NCI-H748 treated with DMSO at 0.1 percent for 48 hours (cell line): ENCODE measurements at places on chromosomes 6 and 20.

DNA sequence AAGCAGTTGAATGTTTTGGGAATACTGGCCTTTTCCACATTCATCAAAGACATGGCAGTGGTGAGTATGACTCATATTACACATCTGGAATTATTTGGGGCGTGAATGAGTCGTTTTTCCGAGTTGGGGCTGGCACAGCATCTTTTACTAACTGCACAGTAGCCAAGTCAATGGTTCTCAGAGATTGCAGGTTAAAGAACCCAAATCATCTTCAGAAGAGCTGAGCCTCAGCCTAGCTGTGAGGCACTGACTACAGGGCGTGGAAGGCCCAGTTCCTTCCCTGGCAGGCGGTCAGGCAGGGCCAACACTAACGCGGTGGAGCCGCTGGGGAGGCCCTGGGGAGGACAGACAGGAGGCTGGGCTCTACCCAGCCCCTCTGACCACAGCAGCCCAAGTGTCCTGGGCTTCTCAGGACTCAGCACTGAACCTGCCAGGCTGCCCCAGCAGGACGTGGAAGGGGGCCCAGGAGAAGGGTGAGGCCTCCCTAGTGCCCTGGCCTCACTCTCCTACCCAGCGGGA, 20.1 kb upstream of the HELZ2 start:
- DNase-seq, result no peak

DNA sequence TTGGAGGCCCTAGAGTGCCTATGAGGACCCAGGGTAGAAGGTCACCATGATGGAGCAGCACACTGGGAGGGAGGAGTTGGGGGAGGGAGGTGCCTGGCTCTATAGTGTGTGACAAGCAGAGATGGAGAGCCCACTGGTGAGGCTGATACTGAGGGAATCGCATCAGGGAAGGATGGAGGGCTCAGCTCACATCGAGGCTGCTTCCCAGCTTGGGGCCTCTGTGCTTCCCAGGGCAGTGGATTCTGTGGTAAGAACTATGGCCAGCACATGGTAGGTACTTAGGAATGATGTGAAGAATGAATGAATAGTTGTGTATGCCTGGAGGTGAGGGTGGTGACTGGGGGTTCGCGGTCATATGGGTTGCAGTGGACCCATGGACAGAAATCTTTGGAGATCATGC, 1.3 kb upstream of the EPB41L1 start:
- DNase-seq, result no peak

GRCh38 chr6:183668-184067, 108.6 kb upstream of the DUSP22 start:
- no peak for DNase-seq

DNA sequence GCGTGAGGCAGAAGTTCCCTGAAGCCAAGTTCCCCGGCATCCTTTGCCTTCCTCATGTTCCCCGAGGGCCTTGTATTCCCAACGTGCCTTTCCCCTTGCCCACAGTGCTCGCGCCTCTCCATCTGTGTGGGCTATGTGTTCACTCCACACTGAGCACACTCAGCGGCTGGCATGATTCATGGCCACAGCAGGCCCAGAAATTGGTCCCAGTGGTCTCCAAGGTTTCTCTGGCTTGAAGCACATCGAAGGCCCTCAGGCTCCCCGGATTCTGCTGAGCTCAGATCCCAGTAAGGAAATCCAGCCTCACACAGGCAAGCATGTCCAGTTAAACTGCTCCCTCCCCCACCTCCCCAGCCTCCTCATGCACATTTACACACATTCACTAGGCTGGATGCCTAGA, 123.6 kb downstream of the ISM1 start:
- no peak for DNase-seq

DNA sequence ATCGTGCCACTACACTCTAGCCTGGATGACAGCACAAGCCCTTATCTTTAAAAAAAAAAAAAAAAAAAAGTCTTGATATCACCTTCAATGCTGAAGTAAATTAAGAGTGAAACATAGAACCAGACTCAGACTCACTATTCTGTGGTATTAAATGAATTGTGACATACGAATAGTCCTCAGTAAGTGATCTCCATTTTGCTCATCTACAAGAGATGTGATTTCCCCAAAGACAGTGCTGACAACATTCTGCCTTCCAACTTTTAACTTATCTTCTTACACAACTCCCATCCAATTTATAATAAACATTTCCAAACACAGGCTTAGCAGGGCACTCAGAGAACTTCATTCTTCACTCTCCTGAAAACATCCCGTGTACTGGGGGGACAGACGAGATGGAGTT, 8.0 kb downstream of the ZBTB24 start:
- DNase-seq, result no peak

DNA sequence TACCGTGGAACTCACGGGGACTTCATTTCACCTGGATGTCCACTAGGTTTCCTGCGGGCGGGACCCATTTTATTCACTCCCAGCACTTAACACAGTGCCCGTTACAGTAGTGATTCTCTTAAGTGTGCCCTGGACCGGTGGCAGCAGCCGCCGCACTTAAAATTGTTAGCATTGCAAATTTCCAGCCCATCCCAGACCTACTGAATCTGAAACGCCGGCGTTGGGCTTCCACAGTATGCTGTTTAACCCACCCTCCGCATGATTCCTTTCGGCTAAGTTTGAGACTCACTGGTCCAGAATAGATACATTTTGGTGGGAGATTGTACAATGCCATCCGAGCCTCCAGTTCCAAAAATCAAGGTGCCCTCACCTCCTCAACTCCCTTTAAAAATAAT, 967 bp downstream of the SMPDL3A start:
- DNase-seq, result peak; percentile 79

GRCh38 chr20:53163486-53163885, 191.3 kb downstream of the TSHZ2 start:
- DNase-seq, result no peak

GRCh38 chr6:11097476-11097875, 3.8 kb downstream of the SMIM13 start:
- DNase-seq, result no peak

GRCh38 chr6:119294984-119295383, 54.6 kb downstream of the MAN1A1 start:
- no peak for DNase-seq

DNA sequence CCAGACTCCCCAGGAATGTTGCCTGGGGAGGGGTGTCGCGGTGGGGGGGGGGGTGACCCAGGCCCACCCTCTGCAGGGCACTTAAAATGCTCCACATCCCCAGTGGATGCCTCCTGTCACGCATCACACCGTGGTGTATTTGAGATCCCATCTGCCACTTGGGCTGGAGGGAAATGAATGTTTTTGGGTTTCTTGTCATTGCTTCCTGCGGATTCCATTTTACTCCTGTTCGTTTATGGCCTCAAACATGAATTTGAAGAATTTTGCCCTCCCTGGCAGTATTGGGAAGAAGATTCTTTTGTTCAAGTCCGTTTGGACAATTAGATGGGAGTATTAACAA, 544 bp upstream of the KHDC1 start:
- no peak for DNase-seq

GRCh38 chr20:57692393-57692792, 17.4 kb downstream of the PMEPA1 start:
- DNase-seq, result no peak

DNA sequence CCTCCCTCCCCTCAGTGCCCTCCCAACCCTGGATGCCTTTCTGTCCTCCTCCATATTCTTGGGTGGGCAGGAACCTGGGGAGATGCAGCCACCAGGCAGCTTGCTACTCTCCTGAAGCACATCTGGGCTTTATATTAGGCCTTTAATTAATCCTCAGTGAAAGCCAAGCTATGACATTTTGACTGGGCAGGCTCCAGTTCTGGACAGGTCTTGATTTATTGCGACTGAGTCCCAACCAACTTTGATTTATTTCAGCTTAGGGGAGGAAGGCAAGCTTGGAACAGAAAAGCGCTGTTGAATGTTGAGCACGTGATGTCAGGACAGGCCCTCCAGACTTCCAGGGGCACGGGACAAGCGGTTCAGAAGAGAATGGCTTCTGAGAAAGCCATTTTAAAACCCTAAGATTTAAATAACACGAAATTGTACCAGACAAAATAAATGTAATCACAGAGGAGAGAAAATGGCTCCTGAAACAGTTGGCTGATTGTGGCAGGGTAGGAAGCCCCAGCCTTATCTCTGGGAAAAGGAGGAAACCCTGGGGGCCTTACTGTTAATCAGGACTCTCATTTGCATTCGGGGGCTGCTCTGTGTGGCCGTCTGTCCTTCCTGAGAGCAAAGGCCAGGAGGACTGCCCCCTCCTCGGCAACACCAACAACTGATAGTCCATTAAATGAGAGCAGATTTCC, 294.2 kb downstream of the FOXC1 start:
- DNase-seq, result no peak

DNA sequence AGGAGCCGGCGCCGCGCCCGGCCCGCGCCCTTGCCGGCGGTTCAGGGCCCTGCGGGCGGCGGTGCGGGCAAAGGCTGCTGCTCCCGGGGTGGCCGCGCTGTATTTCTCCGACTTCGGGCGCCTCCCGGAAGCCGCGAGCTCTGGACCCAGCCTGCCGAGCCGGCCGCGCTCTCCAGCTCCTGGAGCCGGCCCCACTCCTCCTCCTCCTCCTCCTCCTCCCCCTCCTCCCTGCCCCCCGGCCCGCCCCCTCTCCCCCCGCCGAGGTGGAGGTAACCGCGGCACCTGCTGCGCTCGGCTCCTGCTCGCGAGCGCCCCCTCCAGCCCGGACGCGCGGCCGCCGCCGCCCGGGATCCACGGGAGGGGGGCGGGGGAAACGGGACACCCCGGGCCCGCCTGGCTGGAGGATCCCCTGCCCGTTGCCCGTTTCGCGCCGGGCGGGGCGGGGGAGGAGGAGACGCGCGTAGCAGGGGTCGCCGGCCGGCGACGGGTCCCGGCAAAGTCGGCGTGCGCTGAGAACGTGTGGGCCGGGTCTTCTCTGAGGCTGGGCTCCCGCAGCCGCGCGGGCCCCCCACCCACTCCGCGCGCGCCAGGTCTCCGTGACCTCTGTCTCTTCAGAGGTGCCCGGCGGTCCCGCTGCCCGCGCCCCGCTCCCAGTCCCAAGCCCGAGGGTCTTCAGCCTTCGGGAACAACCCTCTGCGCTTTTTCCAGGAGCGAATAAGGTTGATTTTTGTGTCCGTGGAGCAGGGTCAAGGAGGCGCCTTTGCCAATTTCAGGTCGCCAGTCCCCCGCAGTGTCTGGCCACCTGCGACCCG, at the start of gene SLC22A23:
SLC22A23 (minus strand) TSS at position 153 of the 812 bp plus-strand sequence. CDS start 491 bp downstream, outside the sequence.
- DNase-seq, result peak; percentile 74

DNA sequence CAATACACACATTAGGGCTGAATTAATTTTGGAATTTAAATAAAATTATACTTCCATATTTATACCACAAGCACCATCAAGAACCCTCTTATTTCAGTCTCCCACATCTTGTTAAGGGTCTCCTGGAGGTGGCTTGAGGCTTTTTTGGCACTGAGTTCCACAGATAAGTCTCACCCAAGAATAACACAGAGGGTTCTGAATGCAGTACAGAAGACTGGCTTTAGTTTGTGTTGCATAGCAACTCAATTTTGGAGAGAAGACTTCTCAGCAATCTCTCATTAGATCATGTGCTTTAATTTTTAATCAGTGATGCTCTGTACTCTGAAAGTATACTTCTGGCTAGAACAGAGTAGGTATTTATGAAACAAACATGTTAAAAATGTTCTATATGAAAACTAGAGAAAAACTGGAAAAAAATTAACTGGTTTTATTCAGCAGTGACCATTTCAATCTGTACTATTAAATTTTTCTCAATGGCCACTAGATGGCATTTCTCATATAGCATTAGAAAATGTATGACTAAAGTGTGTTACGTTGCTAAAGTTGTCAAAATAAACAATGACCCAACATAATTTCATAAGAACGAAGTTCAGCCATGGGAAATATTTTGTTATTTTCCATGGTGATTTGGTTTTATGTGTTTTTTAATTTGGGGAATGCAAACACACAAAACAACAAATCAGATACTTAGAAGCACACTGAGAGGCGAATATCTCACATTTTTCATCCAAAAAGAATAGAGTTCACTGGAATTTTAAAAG, 32.7 kb upstream of the MAP7 start:
- DNase-seq, result peak; percentile 16

DNA sequence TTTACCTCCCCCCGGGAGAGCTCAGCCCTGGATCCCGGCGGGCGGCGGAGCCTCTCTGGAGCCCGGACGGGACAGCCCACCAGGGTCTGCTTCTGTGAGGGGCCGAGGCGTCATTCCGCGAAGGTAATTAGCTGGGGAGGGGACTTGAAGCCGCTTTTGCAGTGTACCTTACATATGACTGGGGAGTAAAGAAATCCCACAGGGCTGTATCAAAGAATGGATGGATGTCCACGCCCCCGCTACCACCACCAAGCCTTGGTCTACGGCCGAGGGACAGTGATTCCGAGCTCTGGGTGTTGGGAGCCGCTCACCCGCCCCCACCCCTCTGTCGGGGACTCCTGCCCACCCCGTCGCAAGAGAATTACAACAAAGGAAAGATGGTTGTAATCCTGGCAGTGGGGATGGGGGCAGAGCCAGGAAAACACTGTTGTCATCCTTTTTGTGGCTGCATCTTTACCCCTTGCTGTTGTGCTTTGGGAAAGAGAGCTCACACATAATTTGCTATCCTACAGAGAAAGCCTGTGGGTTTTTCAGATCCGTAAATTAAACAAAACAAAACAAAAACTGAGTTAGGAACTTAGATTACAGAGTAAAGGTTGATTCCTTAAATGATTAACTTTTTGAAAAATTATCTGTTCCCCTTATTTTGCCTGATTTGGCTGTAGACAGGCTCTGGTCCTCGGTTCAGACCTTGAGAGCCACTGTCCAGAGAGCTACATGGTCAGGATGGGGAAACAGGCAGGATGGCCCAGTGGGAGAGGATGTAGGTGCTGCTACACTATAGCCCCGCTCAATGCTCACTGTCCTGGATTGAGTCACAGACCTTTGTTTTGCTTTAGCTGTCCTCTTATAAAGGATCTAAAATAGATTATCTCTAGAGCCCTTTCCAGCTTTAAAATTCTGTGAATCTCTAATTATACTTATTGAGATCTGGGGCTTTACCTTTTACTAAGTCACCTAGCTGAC, 997 bp upstream of the FBXO30 start:
- DNase-seq, result peak; percentile 6

DNA sequence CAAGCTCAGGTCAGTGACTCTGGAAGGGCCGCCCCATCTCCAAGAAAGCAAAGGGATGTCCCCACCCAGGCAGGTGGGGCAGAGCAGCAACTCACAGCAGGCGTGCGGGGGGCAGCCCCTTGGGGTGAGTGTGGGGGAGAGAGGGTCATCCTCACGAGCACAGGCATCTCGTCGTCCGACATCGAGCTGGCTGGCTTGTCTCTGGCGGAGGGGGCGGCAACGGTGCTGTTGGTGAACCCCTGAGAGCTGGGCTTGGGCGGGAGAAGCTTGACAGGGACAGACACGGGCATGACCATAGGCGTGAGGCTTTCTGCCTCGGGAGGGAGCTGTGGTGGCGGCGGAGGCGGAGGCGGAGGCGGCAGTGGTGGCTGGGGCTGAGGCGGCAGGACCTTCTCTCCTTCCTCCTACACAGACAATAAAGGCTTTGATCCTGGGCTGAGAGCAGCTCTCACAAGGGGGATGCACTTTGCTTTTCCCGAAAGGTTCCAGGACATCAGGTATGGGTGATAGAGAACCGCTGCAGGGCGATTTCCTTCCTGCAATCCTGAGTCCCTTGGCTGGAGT, 45.6 kb upstream of the MRPS10 start:
- no peak for DNase-seq

DNA sequence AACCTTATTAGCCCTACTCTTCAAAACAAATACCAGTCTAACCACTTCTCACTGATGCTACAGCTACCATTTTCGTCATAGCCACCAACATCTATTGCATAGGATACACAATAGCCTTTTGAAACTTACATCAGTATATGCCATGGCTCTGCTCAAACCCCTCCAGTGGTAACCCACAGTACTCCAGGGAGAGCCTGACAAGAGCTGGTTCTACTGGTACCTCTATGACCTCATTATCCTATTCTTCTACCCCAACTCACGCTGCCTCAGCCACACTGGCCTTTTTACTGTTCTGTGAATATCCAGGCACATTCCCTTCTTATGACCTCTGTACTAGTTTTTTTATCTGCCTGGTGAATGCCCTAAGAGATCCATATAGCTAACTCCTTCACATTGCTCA, 157.6 kb downstream of the ARHGAP18 start:
- no peak for DNase-seq
